ENCODE measurements at places on chromosomes 16 and 17.

DNA sequence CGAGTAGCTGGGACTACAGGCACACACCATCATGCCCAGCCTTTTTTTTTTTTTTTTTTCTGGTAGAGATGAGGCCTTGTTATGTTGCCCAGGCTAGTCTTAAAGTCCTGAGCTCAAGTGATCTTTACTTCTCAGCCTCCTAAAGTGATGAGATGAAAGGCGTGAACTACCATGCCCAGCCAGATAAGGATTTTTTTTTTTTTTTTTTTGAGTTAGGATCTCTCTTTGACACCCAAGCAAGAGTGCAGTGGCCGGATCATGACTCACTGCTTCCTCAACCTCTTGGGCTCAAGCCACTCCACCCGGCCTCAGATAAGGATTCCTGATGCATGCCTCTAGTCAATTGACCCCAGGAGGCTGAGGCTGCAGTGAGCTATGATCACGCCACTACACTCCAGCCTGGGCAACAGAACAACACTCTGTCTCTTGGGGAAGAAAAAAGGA lies 11.2 kb upstream of the PLEKHG4 start:
- DNase-seq: peak; percentile 93

GRCh38 chr16:27421961-27422740 lies 20.2 kb downstream of the IL21R start:
- DNase-seq: no peak

GRCh38 chr17:36545077-36545464 lies 352 bp downstream of the GGNBP2 start:
- no peak for DNase-seq

GRCh38 chr17:19991252-19991885 lies 13.7 kb upstream of the AKAP10 start:
- DNase-seq: no peak

GRCh38 chr16:48353565-48354163 lies 31.5 kb downstream of the SIAH1 start:
- DNase-seq: peak; percentile 74

Data from iris pigment epithelial cell (primary cell).